ENCODE measurements at places on chromosomes 5 and 9.
A peak's percentile ranks its signal among the peaks of the same experiment; 100 is the strongest.

- no peak for DNase-seq
These were observed 120.3 kb downstream of the CDC42SE2 start for GRCh38 chr5:131384173-131384572.

GRCh38 chr5:17219469-17219868 lies 2.0 kb downstream of the BASP1 start:
- peak; percentile 78 for DNase-seq

DNA sequence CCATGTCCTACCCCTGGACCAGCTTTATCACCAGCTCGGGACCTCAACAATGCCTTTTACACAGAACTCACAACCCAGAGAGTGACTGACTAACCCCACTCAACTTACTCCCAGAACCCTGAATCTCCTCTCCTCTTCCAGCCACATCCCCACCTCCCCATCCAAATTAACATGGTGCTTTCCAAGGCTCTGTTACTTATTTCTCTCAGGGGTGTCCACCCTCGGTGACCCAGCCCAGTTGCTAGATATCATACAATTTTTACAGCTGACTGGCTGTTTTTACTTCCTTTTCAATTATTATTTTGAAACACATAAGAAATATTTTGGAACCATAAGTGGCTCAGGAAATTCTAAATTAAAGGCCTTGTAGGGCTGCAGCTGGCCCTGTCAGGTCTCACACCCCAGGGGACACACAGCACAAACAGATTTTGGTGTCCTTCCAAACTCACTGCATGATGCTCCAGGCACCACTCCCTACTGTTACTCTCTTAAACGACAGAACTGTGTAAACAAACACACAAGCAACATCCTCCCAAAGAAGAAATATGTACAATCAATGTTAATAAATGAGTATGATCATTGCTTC lies 180.6 kb downstream of the ADAMTS12 start:
- no peak for DNase-seq

GRCh38 chr5:141889282-141889871 lies 11.2 kb upstream of the PCDH1 start:
- no peak for DNase-seq
